ENCODE measurements at places on chromosomes 16 and 17.
A peak's percentile ranks its signal among the peaks of the same experiment; 100 is the strongest.

DNA sequence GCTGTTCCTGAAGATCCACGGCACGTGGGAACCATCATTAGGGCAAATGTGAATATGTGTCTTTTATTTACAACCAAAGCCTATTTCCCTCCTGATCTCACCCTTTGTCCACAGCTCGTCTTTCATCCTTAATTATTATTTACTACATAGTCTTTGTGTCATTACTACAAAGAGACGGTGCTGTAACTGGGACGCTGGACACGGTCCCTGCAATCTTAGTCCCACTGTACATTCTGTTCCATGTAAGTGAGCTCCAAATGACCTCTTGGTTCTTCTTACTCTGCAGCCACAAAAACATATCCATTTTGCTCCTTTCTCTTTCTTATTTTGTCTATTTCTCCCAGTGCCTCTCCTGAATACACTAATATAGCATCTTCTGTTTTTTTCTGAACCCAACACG, 12.7 kb upstream of the KRT23 start:
- DNase-seq = no peak

DNA sequence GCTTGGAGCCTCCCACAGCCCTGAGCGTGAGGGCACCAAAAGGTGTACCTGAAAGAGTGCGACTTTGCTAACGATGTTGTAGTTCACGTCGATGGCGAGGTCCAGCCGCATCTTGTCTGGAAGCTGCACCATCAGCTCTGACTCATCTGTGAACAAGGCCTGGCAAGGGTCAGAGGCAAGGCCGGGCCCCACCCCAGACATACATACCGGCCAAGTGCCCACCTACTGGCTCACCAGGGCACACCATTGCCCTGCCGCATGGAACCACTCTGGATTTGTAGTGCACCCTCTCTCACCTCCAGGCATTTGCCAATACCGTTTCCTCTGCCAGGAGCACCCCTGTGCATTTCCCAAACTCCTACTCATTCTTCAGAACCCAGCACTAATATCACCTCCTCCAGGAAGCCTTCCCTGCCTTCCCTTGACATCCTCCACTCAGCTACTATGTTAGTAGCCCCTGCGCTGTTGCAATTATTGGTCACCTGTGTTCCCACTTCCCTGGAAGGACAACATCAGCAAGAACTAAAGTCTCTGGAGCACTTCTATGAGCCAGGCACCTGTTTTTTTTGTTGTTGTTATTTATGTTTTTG, 69.4 kb downstream of the CNGB1 start:
- no peak for DNase-seq

- no peak for DNase-seq
These were observed 16.9 kb upstream of the MAP3K14 start for GRCh38 chr17:45333702-45334092.

- DNase-seq = no peak
These were observed 3.3 kb upstream of the RSAD1 start for GRCh38 chr17:50475362-50475761.

- DNase-seq = no peak
These were observed 24.6 kb downstream of the CMIP start for GRCh38 chr16:81469183-81469677.

GRCh38 chr17:80260069-80260535, 550 bp upstream of the RNF213 start:
- DNase-seq = no peak

- no peak for DNase-seq
These were observed 48.3 kb downstream of the WDR45B start for GRCh38 chr17:82599674-82600661.

- peak; percentile 33 for DNase-seq
These were observed 10.9 kb upstream of the GINS2 start for GRCh38 chr16:85699628-85700027.

Data from dermis microvascular lymphatic vessel endothelial cell (primary cell).